ENCODE measurements at places on chromosomes 6 and 20.

DNA sequence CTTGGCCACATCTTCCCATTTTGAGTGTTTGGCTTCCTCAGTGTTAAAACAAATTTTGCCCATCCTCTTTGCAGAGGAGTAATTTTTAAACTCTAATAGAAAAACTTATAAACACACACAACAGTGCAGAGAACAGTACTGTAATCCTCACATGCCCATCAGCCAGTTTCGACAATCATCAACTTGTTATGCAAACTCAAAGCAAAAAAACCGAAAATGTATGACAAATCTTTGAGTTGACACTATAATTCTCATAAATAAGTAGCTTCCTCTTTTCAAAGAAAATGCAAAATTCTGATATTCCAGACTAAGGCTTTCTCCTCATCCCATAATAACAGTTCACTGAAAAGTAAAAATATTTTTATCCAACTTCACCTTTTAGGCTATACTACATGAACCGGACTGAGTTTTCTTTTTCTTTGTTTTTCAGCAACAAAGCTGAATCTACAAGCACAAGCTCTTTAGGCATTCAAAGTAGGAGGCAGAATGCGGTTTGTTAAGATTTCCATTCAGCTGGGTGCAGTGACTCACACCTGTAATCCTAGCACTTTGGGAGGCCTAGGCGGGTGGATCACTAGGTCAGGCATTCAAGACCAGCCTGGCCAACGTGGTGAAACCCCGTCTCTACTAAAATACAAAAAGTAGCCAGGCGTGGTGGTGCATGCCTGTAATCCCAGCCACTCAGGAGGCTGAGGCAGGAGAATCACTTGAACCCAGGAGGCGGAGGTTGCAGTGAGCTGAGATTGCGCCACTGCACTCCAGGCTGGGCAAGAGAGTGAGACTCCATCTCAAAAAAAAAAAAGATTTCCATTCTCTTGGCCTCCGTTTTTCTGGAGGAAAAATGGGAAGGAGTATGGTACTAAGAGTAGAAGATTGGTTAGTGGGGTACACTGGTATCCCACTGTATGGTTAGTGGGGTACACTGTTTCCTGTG is 74.8 kb downstream of the GCNT2 start:
- peak; percentile 92 for DNase-seq

- DNase-seq = no peak
Observed at GRCh38 chr20:62209850-62210495, 10.1 kb downstream of the HRH3 start.

DNA sequence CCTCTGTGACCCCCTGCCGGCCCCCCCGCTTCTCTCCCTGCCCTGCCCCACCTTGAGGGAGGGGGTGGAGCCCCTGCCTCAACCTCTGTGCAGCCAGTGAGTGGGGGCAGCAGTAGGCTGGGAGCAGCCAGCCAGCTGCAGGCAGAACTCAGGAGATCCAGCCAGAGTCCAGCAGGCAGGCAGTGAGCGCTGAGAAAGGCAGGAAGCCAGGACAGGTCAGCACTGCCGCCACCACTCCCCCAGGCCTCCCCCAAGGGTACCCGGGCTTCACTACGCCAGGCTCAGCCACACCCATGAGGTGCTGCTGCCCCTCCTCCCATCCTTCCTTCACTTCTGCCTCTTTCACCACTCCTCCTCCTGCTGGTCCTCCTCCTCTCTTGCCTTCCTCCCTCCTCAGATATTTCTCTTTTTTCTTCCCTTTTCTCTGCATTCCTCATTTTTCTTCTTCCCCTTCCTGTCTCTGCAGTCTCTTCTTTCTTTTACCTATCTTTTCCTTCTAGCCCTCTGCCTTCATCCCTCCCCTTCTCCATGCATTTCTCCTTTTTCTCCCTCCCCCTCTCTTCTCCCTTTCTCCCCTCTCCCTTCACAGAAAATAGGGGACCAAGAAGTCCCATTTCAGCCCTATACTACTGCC is 11.5 kb downstream of the TMEM63B start:
- DNase-seq = no peak

- DNase-seq = peak; percentile 87
Observed at GRCh38 chr6:73519926-73520687, 725 bp downstream of the EEF1A1 start.

DNA sequence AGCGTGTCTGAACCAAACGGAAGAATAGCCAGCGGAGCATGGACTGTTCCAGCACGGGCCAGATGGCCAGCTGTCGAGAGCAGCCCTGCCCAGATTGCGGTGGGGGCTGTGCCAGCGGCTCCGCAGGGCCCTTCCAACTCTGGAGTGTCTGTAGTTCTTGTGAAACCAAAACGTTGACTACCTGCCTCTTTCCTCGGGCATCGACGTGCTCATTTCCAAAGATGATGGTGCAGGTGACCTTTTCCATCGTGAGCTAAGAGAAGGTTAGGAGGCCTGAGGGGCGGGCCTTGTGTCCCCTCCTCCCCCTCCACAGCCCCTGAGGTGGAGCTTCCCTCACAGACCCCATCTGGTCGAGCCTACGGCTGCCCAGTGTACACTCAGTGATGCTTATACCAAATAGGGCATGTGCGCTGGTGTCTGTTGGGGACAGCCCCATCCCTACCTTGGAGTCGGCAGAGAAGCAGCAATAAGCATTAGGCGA is 12.9 kb upstream of the C20orf144 start:
- DNase-seq = no peak

DNA sequence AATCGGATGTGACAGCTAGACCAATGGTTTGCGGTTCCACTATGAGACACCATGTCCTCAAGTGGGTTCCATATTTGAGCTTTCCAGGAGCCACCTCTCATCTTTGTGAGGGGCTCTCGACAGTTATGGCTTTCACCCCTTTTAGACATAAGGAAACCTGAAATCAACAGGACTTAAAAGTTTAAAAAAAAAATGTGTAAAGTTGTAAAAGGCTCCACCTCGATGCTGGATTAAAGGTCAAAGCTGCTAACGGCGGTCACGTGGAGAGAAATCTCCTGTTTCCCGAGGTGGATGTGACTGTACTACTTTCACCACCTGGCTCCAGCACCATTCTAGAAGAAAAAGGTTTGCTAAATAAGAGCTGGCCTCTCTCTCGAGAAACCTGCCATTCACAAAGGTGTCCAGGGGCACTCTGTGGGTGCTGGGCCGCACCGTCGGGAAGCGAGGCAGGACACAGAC is 542 bp downstream of the ATP5F1E start:
- no peak for DNase-seq
